ENCODE measurements at places on chromosomes 4 and X. TPM values are rescaled to one million over a fixed set of nuclear protein-coding genes. Genes with fewer than 3 reads are reported as not detected.

GPRIN3 gene
- total RNA-seq = 1.6 TPM

ETDA gene
- not detected for total RNA-seq

MSN gene
- 180 TPM for total RNA-seq

PTCHD1 gene
- 0.13 TPM for total RNA-seq

ZMAT1 gene
- 2.2 TPM for total RNA-seq

ZNF674 gene
- 2.3 TPM for total RNA-seq

BST1 gene
- 6.7 TPM for total RNA-seq

SLC30A9 gene
- total RNA-seq = 36.0 TPM

GCNA gene
- 1.2 TPM for total RNA-seq

TTC29 gene
- not detected for total RNA-seq

PIR gene
- total RNA-seq = 18.0 TPM

AKAP14 gene
- not detected for total RNA-seq

SRPK3 gene
- 0.30 TPM for total RNA-seq

DLG3 gene
- 40.2 TPM for total RNA-seq

RPS6KA6 gene
- 1.9 TPM for total RNA-seq

KIT gene
- total RNA-seq = 42.1 TPM

REST gene
- 48.2 TPM for total RNA-seq

STS gene
- total RNA-seq = 15.7 TPM

IL2 gene
- total RNA-seq = not detected

POU3F4 gene
- not detected for total RNA-seq

WNK3 gene
- total RNA-seq = 0.49 TPM

DTHD1 gene
- total RNA-seq = not detected

ZCCHC18 gene
- 0.16 TPM for total RNA-seq

FGF13 gene
- 0.30 TPM for total RNA-seq

LRIT3 gene
- total RNA-seq = not detected

Measured in lower leg skin (tissue), 4 donors.